T-cell (primary cell): ENCODE measurements at places on chromosomes 16 and 17. TPM values are rescaled to one million over a fixed set of nuclear protein-coding genes. Genes with fewer than 3 reads are reported as not detected.
A peak's percentile ranks its signal among the peaks of the same experiment; 100 is the strongest.

DNA sequence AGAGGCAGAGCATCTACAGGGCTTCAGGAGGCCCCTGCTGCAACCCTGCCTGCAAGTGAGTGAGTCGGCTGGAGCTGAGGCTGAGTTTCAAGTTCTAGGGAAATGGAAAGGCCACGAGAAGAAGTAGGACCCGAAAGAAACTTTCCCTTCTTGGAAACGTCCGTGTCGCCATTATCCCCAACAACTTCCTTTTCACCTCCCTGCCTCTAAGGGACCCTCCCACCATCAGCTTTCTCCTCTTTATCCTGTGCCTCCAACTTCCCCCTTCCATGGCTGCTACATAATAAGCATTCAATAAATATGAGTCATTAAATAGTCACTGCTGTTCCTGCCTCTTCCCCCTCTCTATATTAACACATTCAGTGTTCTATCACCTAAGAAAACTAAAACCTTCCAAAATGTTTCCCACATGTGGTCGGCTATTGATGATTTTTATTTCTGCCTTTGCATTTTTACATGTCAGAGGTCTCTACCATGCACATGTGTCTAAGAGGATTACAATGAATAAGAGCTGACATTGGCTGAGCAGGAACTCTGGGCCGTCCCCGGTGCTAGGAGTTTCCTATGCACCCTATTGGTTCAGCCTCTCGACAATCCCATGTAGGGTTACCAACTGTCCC lies 115.9 kb upstream of the TNRC6C start:
- no peak overlapping the region for H3K27ac ChIP-seq
- no peaks in the 10 kb centered on the region for H3K27me3 ChIP-seq
- no peak for DNase-seq

GRCh38 chr17:61494325-61495160 lies 42.3 kb downstream of the TBX4 start:
- H3K27me3 ChIP-seq, result no peaks in the 10 kb centered on the region
- no peaks in the 10 kb centered on the region for H3K36me3 ChIP-seq
- no peak overlapping the region for H3K4me3 ChIP-seq
- DNase-seq, result no peak
- no peaks in the 10 kb centered on the region for H3K4me1 ChIP-seq

GRCh38 chr17:8698162-8698971 lies 46.3 kb downstream of the CCDC42 start:
- no peaks in the 10 kb centered on the region for H3K4me1 ChIP-seq
- no peak for DNase-seq
- no peaks in the 10 kb centered on the region for H3K27me3 ChIP-seq

GRCh38 chr17:18920911-18921441 lies 31.0 kb upstream of the SLC5A10 start:
- H3K27me3 ChIP-seq, result no peaks in the 10 kb centered on the region
- peaks cover 38% of the 10 kb centered on the region for H3K4me1 ChIP-seq
- DNase-seq, result no peak
- no peak overlapping the region for H3K27ac ChIP-seq

GRCh38 chr17:80955671-80956280 lies 35.9 kb upstream of the CHMP6 start:
- peaks cover 7% of the 10 kb centered on the region for H3K4me1 ChIP-seq
- no peak overlapping the region for H3K4me3 ChIP-seq
- no peak for DNase-seq
- H3K36me3 ChIP-seq, result peaks cover 21% of the 10 kb centered on the region
- no peak overlapping the region for H3K27ac ChIP-seq

GRCh38 chr17:82616021-82616711 lies 32.1 kb downstream of the WDR45B start:
- no peak overlapping the region for H3K4me3 ChIP-seq
- H3K4me1 ChIP-seq, result no peaks in the 10 kb centered on the region
- DNase-seq, result no peak

GRCh38 chr17:68169840-68170239 lies 78.0 kb upstream of the AMZ2 start:
- peaks cover 13% of the 10 kb centered on the region for H3K4me1 ChIP-seq
- no peak overlapping the region for H3K27ac ChIP-seq
- no peaks in the 10 kb centered on the region for H3K27me3 ChIP-seq
- DNase-seq, result no peak
- no peak overlapping the region for H3K4me3 ChIP-seq

DNA sequence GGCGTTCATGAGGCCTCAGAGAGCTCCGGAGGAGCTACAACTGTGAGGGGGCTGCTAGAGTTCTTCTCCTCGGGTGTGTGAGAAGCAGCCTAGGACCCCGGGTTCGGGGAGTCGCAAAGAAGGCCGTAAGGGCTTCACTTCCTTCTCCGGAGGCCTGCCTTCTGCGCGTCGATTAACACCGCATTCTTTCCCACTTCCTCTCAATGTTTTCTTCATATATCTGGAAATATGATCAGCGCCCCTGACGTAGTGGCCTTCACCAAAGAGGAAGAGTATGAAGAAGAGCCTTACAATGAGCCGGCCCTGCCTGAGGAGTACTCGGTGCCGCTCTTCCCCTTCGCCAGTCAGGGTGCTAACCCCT lies 449 bp downstream of the SMCR8 start:
- H3K36me3 ChIP-seq, result peaks cover 43% of the 10 kb centered on the region
- H3K27me3 ChIP-seq, result no peaks in the 10 kb centered on the region
- H3K4me1 ChIP-seq, result peaks cover 29% of the 10 kb centered on the region
- peak overlapping the region; percentile 70 for H3K4me3 ChIP-seq
- peak; percentile 64 for DNase-seq

GRCh38 chr17:82772026-82772425 lies 20.2 kb downstream of the TBCD start:
- DNase-seq, result no peak
- H3K36me3 ChIP-seq, result no peaks in the 10 kb centered on the region
- H3K4me1 ChIP-seq, result peaks cover 34% of the 10 kb centered on the region
- no peak overlapping the region for H3K4me3 ChIP-seq
- no peaks in the 10 kb centered on the region for H3K27me3 ChIP-seq

DNA sequence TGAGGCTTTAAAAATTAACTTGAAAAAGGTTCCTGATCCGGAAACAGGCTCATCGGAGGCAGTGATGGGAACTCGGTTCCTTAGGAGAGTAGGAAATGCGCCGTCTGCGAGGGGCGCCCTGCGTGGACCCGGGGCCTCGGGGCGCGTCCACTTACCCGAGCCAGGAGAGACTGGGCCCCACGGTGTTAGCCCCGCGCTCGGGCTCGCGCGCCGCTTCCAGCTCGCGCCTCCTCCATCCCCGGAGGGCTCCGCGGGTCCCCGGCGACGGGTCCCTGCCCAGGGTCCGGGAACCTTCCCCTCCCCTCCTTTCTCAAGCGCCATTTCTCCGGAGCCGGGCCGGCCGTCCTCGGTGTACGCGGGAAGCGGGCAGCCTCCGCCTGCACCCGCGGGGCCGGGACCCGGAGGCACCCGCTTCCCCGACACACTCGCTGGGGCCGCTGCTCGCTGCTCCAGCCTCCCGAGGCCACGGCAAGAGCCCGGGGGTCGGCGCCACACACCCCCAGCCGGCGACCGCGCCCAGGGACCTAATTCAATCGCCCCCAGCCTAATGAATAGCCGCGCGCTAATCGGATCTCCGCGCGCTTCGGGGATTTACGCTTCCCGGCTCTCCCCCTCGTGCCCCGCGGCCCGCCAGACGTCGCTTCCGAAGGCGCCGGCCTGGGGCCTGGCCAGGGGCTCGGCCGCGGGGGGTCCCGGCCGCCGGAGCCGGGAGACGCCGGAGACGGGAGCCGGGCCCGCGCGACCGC lies 2.2 kb upstream of the BAHCC1 start:
- H3K27ac ChIP-seq, result no peak overlapping the region
- H3K4me3 ChIP-seq, result no peak overlapping the region
- peaks cover 46% of the 10 kb centered on the region for H3K4me1 ChIP-seq
- DNase-seq, result no peak
- H3K36me3 ChIP-seq, result no peaks in the 10 kb centered on the region

DNA sequence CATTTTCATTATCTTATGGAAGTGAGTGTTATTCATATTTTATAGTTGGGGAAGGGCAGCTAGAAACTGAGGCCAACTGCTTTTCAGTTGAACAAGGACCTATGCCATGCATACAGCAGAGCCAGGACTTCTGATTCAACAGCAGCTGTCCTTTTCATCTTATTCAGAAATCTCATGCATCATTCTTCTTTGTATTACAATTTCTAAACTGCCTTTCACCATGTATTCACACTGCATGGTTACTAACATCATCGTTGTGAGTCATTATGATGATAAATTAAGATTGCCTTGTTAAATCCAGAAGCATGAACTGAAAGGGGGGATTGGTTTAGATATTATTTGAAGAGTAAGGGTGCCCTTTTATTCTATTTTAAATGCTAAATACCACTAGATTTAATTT lies 1470.1 kb upstream of the GOT2 start:
- no peak overlapping the region for H3K27ac ChIP-seq
- DNase-seq, result no peak
- H3K27me3 ChIP-seq, result no peaks in the 10 kb centered on the region
- no peaks in the 10 kb centered on the region for H3K4me1 ChIP-seq

DNA sequence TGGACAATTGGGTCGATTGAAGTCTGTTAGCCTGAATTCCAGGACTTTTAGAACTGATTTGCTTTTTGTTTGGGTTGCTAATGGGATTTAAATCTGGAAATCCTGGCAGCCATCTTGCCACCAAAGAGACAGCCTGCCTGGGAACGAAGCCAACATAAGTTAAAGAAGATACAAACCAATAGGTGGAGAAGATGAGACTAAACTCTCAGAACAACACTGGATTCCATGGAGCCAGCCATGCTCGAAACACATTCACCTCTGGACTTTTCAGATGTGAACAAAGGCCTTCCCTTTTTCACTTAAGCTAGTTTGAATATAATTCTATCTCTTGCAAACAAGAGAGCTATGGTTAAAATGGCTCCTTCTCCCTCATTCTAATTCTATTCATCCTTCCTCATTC lies 135.9 kb downstream of the TOX3 start:
- no peak overlapping the region for H3K4me3 ChIP-seq
- no peak for DNase-seq
- H3K27ac ChIP-seq, result no peak overlapping the region

GRCh38 chr16:67703626-67704025 lies 15.5 kb downstream of the GFOD2 start:
- peak overlapping the region; percentile 18 for H3K27ac ChIP-seq
- H3K4me1 ChIP-seq, result peaks cover 10% of the 10 kb centered on the region
- no peaks in the 10 kb centered on the region for H3K36me3 ChIP-seq
- DNase-seq, result no peak
- no peaks in the 10 kb centered on the region for H3K27me3 ChIP-seq
- no peak overlapping the region for H3K4me3 ChIP-seq

GRCh38 chr16:57690782-57691471 lies 3.7 kb upstream of the DRC7 start:
- H3K4me1 ChIP-seq, result peaks cover 9% of the 10 kb centered on the region
- DNase-seq, result no peak
- no peaks in the 10 kb centered on the region for H3K27me3 ChIP-seq
- H3K4me3 ChIP-seq, result no peak overlapping the region
- H3K27ac ChIP-seq, result no peak overlapping the region
- H3K36me3 ChIP-seq, result no peaks in the 10 kb centered on the region

- no peaks in the 10 kb centered on the region for H3K4me1 ChIP-seq
- H3K4me3 ChIP-seq, result no peak overlapping the region
- no peaks in the 10 kb centered on the region for H3K27me3 ChIP-seq
Observed at GRCh38 chr17:65191811-65192740, 54.9 kb downstream of the RGS9 start.

The PRAC2 gene
- not detected for total RNA-seq

The SMTNL2 gene
- not detected for total RNA-seq

The DNAAF8 gene
- total RNA-seq, result 0.70 TPM

The MARCHF10 gene
- 0.10 TPM for total RNA-seq
